ENCODE measurements at places on chromosomes 7 and 10. TPM values are rescaled to one million over a fixed set of nuclear protein-coding genes. Genes with fewer than 3 reads are reported as not detected.

GRCh38 chr10:70583669-70584037, 18.9 kb downstream of the PRF1 start:
- DNase-seq: no peak

Gene EPHA1
- 18.2 TPM for total RNA-seq

Gene CTBP2
- 107 TPM for total RNA-seq

DNA sequence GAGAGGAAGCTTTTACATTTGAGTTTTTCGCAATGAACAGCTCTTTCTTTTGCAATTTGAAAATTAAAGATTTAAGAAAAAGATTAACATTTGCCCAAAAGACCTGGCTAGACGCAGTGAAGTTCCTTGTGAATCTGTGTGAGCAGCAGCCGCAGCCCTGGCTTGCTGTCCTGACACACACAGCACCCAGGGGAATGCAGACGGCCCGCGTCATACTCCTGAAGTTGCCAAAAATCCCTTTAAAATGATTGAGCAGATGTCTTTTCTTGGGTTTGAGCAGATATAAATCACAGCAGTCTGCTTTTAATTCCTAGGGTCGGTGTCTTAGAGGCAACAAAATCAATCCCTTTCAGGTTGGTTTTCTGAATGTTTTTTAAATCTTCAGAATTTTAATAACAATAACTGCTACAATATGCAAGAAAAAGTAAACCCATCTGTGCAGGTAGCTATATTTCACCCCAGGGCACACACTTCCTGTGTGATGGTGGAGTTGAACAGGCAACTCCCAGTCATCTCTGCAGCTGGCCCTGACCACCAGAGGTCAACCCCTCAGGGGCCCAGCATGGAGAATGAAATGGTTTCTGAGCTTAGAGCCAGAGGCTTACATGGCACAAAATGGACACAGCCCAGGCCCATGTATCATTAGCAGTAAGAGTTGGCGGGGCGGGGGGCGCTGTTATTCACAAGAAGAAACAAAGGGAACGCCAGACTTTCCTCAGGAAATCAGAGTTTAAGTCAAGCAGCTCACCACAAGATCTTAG, 32.2 kb upstream of the TRIL start:
- DNase-seq: no peak

- DNase-seq: no peak
Measured at GRCh38 chr10:88156341-88156740, 292.9 kb downstream of the PTEN start.

DNA sequence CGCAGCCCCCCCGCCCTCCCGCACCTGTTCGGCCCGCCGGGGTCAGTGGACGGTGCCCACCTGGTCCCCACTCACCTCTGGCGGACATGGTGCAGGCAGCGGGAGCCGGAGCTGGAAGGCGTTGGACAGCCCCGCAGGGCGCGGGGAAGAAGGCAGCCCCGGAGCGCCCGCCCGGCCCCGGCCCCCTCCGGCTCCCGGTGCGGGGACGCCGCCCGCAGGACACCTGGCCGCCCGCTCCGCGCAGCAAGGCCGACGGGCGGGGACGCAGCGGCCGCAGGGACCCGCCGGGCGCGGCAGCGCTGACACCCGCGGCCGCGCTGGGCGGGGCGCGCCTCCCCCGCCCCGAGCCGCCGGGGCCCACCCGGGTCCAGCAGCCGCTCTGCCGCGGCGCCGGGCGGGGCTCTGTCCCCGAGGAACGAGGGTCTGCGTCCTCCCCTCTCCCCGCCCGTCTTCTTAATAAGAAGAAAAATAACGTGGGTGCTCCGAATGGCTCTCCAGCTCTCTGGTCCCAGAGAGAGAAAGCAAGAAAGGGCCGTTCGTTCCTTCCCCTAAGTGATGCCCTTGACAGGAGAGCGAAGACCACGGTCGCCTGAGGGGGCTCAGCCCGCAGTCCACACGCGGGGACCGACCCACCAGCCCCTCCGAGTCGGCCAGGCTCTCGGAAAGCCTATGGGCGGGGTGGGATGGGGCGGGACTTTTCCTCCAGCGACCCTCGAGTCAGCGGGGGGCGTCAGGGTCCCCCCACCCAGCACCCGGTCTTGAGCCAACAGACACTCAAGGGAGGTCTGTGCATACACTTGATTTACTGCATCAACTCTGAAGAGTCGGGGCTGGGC, 53.4 kb upstream of the FHIP2A start:
- DNase-seq: no peak

Gene SPDYE9
- total RNA-seq: not detected

Gene C10orf67
- total RNA-seq: not detected

Gene TRIM50
- 0.28 TPM for total RNA-seq

GRCh38 chr10:34102893-34103506, 712.1 kb downstream of the PARD3 start:
- DNase-seq: no peak

Gene PRLHR
- total RNA-seq: not detected

GRCh38 chr10:30734901-30735300, 105.3 kb upstream of the LYZL2 start:
- no peak for DNase-seq

DNA sequence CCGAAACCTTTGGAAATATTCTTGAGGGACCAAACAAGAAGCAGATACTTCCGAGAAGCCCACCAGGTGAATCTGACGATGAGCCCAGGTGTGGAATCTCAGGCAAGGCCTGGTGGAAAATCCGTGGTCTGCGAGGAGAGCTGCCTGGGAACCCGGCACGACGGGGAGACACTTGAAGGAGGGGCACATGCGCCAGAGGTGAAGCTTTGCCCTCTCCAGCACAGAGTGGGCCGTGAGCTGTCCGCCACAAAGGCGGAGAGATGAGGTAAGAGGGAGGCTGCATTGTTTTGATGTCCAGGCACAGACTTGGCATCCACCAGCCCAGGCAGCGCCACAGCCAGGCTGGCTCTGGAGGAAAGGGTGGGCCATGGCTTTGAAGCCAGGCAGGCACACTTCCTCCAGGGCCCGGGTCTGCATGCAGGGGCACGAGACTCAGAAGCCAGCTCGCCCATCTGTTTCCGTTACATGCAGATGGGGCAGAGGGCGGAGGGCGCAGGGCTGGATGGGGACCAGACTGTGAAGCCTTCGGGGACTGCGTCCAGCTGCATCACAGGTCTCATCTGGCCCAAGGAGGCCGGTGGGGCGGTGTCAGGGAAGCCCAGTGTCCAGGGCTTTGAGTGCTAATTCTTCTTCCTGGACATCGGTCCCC, 45.4 kb downstream of the CALML3 start:
- DNase-seq: no peak

- DNase-seq: no peak
Measured at GRCh38 chr7:75984130-75985008, 10.0 kb downstream of the TMEM120A start.

Gene PAX2
- not detected for total RNA-seq

DNA sequence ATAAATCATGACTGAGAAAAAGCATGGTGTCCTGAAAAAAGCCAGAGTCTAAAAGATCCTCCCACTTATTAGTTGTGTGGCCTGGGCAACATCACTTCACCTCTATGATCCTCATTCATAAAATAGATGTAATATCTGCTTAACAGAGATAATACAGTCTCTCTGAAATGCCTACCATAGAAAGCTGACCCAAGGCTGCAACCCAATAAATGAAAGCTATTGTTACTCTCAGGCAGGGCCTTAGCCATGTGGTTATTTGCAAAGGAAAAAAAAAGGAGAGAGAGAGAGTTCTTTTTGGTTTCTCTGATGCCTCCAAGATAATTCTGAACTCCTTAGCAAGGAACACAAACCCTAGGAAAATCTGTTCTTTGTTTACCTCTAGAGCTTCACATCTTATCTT, 7.9 kb downstream of the FAM13C start:
- no peak for DNase-seq

Gene TFPI2
- 0.37 TPM for total RNA-seq

GRCh38 chr7:64945503-64946175, 42.6 kb downstream of the ZNF273 start:
- no peak for DNase-seq

DNA sequence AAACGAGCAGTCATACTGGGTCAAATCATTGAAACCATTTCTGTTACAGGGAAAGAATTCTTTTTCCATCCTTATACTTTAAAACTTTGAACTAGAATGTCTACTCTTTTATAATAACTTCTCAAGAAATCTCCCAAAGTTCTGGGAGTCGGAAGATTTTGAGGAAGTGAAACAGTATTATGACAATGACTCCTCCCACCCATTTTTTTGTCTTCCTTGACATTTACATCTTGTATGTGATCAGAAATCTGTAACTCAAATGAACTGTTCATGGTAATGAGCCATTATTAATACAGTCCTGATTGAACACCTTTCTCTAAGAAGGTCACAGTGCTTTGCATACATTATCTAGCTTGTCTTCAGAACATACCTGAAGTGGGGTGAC, 227.4 kb downstream of the CELF2 start:
- DNase-seq: no peak

Gene COMMD3
- total RNA-seq: 50.0 TPM

Gene SMC3
- 23.7 TPM for total RNA-seq

GRCh38 chr7:140326116-140326928, 72.0 kb downstream of the SLC37A3 start:
- DNase-seq: peak; percentile 71

DNA sequence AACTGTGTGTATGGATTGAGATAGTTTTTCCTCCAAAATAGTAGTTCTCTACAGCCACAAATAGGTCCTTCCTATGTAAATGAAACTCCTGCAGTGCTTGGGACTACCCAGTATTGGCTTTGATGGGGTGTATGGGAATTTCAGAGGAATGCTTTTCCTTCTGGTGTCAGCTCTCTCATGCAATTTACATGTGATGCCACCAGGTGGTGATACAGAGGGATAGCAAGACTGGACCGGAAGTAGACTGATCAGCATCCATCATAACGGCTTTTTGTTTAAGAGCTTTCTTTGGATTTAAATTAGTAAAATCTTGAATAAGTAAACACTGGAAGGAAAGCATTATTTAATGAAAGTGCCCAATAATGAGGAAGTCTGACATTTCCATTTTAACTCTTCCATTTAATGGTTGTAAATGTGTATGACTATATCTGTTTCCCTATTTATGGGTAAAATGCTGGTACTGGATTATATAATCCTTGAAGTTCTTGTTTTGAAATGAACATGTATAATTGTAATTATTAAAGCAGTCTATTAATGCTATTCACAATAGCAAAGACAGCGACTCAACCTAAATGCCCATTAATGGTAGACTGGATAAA, 22.7 kb downstream of the DYNC1I1 start:
- DNase-seq: no peak

- no peak for DNase-seq
Measured at GRCh38 chr7:6442114-6442513, 5.6 kb downstream of the DAGLB start.

Gene ENO4
- not detected for total RNA-seq

Gene SLC16A9
- total RNA-seq: 22.9 TPM

- DNase-seq: no peak
Measured at GRCh38 chr10:118827053-118827452, 72.3 kb upstream of the CACUL1 start.

Gene YAE1
- total RNA-seq: 27.4 TPM

DNA sequence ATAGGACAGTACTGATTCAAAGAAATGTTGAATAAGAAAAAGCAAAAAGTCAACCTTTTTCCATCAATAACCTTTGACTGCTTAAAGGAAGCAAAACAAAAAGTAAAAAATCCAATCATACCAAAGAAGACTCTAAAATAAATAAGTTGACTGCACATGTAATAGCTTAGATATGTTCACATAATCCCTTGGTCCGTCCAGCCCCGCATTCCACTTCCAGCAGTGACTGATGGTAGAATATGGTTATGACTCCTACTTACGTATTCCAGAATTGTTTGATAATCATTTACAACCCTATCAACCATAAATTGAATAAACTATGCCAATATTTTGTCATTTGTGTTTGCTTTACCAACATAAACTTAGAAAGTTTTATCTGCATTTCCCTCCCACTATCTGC, 77.9 kb downstream of the CTNNA3 start:
- DNase-seq: no peak

Gene INPP5F
- total RNA-seq: 12.7 TPM

DNA sequence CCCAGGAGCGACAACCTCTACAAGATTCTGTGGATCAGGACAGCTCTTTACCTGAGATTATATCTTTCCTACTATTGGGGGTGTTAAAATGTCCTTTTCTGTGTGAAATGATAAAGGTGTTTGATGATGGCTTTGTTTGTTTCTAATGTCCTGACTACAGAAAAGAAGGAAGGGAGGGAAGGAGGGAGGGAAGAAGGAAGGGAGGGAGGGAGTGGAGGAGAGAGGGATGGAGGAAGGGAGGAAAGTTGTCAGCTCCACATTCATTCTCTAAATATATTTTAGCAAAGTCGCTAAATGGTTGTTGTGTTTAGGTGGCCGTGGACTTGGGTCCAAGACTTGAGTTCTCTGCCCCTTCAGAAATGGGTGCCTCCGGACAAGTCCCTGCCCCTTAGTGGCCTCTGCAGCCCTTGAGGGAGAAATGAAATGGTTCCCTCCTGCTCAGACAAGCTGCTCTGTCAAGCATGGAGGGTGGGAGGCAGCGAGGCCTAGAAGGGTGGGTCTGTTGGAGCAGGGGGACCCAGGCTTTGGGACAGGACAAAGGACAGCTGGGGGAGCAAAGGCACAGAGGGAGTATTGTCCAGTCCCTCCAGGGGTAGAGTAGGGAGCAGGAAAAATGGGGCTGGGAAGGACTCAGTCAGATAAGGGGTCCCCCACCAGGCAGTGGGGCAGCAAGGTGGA, 4.4 kb downstream of the RGS10 start:
- no peak for DNase-seq

- no peak for DNase-seq
Measured at GRCh38 chr10:131579251-131580071, 267.9 kb upstream of the TCERG1L start.

Gene OPN1SW
- total RNA-seq: not detected

- DNase-seq: no peak
Measured at GRCh38 chr7:139942636-139943035, 113.6 kb downstream of the TBXAS1 start.

GRCh38 chr10:61448841-61449600, 4.2 kb downstream of the TMEM26 start:
- DNase-seq: no peak

Gene CTAGE6
- total RNA-seq: not detected
